ENCODE measurements at places on chromosomes 12 and 14.

- no peaks in the 10 kb centered on the region for H3K36me3 ChIP-seq
- H3K4me3 ChIP-seq = no peak overlapping the region
- H3K27ac ChIP-seq = no peak overlapping the region
- H3K4me1 ChIP-seq = no peaks in the 10 kb centered on the region
- H3K27me3 ChIP-seq = no peaks in the 10 kb centered on the region
Observed at GRCh38 chr12:1872448-1872847, 46.0 kb downstream of the CACNA2D4 start.

GRCh38 chr12:21073822-21074460 is 57.1 kb upstream of the SLCO1B1 start:
- H3K27ac ChIP-seq = no peak overlapping the region
- no peak overlapping the region for H3K4me3 ChIP-seq
- H3K36me3 ChIP-seq = no peaks in the 10 kb centered on the region
- H3K27me3 ChIP-seq = no peaks in the 10 kb centered on the region

- no peaks in the 10 kb centered on the region for H3K27me3 ChIP-seq
- no peak for DNase-seq
- H3K36me3 ChIP-seq = no peaks in the 10 kb centered on the region
Observed at GRCh38 chr14:73462048-73462715, 3.8 kb upstream of the NUMB start.

- no peak for DNase-seq
- H3K36me3 ChIP-seq = no peaks in the 10 kb centered on the region
- H3K27me3 ChIP-seq = peaks cover 4% of the 10 kb centered on the region
- no peak overlapping the region for H3K4me3 ChIP-seq
Observed at GRCh38 chr14:98914942-98915341, 357.1 kb downstream of the BCL11B start.

- H3K27ac ChIP-seq = no peak overlapping the region
- no peaks in the 10 kb centered on the region for H3K4me1 ChIP-seq
- no peaks in the 10 kb centered on the region for H3K27me3 ChIP-seq
Observed at GRCh38 chr12:47407463-47408129, 298.2 kb downstream of the RPAP3 start.

GRCh38 chr12:113133666-113134065 is 1.9 kb downstream of the RASAL1 start:
- no peak overlapping the region for H3K27ac ChIP-seq
- H3K27me3 ChIP-seq = peaks cover 2% of the 10 kb centered on the region
- H3K4me3 ChIP-seq = no peak overlapping the region
- H3K36me3 ChIP-seq = no peaks in the 10 kb centered on the region
- peaks cover 27% of the 10 kb centered on the region for H3K4me1 ChIP-seq

GRCh38 chr14:106844608-106845285 is 1318.4 kb downstream of the TMEM121 start:
- H3K4me3 ChIP-seq = peak overlapping the region; percentile 79
- no peaks in the 10 kb centered on the region for H3K27me3 ChIP-seq
- DNase-seq = peak; percentile 87
- H3K27ac ChIP-seq = peak overlapping the region; percentile 92
- H3K4me1 ChIP-seq = peaks cover 69% of the 10 kb centered on the region
- H3K36me3 ChIP-seq = no peaks in the 10 kb centered on the region

GRCh38 chr12:124695861-124696260 is 128.4 kb upstream of the NCOR2 start:
- H3K27ac ChIP-seq = no peak overlapping the region
- H3K4me3 ChIP-seq = no peak overlapping the region
- H3K4me1 ChIP-seq = peaks cover 18% of the 10 kb centered on the region
- no peak for DNase-seq
- no peaks in the 10 kb centered on the region for H3K36me3 ChIP-seq

DNA sequence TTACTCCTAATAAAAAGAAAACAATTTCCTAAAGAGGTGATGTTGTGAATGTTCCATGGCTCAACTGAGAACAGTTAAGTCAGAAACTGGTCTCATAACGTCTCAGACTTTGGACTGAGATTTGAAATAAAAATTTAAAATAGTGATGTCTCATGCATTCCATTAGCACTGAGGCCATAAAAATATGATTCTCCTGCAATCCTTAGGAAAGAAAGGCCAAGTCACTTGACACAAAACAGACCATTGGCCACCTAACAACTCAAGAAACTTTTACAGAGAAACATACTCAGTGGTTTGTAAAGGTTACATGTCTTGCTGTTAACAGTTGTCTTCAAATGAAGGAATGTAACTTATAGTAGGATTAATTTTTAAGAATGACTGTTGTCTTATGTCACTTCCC is 58.1 kb downstream of the STAB2 start:
- no peaks in the 10 kb centered on the region for H3K4me1 ChIP-seq
- no peak for DNase-seq
- no peak overlapping the region for H3K27ac ChIP-seq
- peaks cover 22% of the 10 kb centered on the region for H3K27me3 ChIP-seq
- H3K36me3 ChIP-seq = no peaks in the 10 kb centered on the region

DNA sequence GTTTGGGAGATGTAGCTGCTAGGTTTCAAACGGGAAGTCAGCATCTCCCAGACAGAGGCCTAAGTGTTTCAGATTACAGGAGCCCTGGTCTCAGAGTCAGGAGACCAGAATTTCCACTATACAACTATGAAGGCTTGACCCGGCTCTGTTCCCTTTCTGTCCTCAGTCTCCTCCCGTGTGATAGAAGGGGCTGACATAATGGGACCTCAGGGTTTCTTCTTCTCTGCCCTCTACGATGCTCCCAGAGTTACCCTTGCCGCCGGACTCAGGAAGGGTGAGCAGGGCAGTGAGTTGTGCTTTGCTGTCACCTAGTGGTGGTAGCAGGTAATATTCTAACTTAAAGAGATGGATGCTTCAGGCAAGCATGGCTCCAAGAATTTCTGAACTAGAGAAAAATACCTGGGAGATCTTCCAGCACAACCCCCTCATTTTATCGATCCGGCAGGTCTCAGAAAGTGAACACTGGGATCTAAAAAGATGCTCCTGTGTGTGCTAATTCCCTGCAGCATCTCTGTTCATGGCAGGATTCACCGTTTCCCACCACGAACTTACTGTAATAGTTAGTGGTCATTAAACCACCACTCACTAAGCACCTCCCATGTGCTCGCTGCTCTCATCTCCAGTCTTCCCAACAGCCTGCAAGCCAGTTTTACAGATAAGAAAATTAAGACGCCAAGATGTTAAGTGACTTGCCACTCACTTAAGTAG is 84.4 kb downstream of the VWF start:
- no peaks in the 10 kb centered on the region for H3K4me1 ChIP-seq
- H3K27me3 ChIP-seq = no peaks in the 10 kb centered on the region
- H3K36me3 ChIP-seq = no peaks in the 10 kb centered on the region

- no peaks in the 10 kb centered on the region for H3K4me1 ChIP-seq
- no peaks in the 10 kb centered on the region for H3K27me3 ChIP-seq
- H3K36me3 ChIP-seq = no peaks in the 10 kb centered on the region
- H3K4me3 ChIP-seq = no peak overlapping the region
- H3K27ac ChIP-seq = no peak overlapping the region
Observed at GRCh38 chr14:35944847-35945246, 118.7 kb downstream of the BRMS1L start.

DNA sequence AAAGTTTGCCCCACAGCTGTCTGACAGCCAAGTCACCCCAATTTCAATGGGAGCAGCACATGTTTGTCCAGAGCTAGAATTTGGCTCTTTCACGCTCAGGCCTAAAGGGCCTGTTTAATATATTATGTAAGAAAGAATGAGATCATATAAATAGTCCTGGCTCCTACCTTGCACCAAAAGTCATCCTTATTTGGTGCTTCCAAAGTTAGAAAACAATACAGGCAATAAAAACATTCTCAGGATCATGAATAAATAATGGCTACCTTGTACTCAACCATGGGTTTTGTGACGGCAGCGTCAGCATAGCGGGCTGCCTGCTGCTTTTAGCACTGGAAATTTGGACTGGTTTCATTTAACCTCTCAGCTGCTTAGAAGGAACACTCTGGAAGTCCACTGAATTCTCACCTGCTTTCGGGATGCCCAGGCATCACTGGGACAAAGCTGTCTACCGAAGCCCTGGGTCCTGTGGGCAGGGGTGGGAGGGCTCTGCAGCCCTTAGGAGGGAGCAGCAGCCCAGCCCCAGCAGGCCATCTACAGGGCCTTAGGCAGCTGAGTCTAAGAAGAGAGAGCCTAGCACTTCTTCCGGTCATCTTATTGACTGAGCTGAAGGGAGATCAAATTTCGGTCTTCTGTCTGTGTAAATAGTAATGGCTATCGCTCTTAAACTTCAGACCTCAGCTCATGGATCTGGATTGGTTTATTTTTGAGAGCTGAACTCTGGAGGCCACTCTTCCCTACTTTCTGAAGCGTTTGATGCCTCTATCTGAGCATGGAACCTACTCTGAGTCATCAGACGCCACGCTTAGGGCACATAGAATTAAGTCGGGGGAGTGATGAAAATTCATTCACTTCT is 106.5 kb downstream of the SAMD4A start:
- H3K4me3 ChIP-seq = no peak overlapping the region
- H3K36me3 ChIP-seq = no peaks in the 10 kb centered on the region
- peaks cover 4% of the 10 kb centered on the region for H3K4me1 ChIP-seq

- H3K4me1 ChIP-seq = no peaks in the 10 kb centered on the region
- no peak overlapping the region for H3K27ac ChIP-seq
- H3K36me3 ChIP-seq = no peaks in the 10 kb centered on the region
- no peaks in the 10 kb centered on the region for H3K27me3 ChIP-seq
- peak; percentile 39 for DNase-seq
Observed at GRCh38 chr12:22459838-22460490, 84.4 kb downstream of the C2CD5 start.

- H3K36me3 ChIP-seq = no peaks in the 10 kb centered on the region
- H3K27me3 ChIP-seq = no peaks in the 10 kb centered on the region
- no peak overlapping the region for H3K4me3 ChIP-seq
Observed at GRCh38 chr12:95736631-95737030, 53.9 kb downstream of the NTN4 start.

DNA sequence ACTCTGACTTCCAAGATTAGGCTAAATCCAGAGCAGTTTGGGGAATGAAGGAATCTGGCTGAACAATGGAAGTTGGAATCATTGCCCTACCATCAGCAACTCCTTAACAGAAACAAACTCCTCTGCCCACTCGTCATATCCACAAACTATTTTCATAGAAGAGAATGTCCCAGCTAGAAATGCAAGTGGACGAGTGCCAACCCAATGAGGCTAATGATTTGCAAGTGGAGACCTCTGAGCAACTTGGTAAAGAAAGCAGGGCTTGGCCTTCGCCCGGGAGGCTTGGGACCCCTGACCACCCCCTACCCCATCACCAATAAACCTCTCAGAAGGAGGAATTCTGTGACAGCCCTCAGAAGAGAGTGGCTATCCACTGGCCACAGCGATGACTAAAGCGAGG is 40.0 kb upstream of the DDX11 start:
- no peak for DNase-seq
- H3K27ac ChIP-seq = no peak overlapping the region
- no peaks in the 10 kb centered on the region for H3K27me3 ChIP-seq
- no peaks in the 10 kb centered on the region for H3K36me3 ChIP-seq
- peaks cover 4% of the 10 kb centered on the region for H3K4me1 ChIP-seq

DNA sequence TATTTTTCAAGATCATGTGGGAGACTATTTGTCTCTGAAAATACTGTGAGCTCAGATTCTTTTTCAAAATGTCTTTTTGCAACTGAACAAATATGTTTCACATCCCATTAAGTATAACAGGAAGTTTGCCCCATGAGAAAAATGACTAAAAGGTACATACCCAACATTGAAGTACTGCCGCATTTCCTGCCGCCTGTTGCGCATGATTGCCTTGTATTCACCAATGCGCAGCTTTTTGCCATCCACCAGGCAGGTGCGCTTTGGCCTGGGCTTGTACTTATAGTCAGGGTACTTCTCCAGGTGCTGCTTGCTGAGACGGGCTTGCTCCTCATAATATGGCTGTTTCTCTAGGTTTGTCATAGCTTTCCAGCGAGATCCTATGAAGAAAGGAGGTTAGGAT is 413.2 kb downstream of the SOX5 start:
- no peak overlapping the region for H3K27ac ChIP-seq
- no peaks in the 10 kb centered on the region for H3K36me3 ChIP-seq
- H3K27me3 ChIP-seq = no peaks in the 10 kb centered on the region

DNA sequence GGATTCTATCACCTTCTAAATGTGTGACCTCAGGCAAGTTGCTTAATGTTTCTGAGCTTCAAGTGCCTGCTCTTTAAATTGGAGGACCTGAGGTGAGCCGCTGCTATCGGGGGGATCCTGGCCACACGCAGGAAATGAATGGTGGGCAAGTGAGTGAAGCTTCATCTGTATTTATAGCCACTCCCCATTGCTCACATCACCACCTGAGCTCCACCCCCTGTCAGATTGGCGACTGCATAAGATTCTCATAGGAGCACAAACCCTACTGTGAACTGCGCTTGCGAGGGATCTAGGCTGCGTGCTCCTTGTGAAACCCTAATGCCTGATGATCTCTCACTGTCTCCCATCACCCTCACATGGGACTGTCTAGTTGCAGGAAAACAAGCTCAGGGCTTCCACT is 158.6 kb upstream of the CCND2 start:
- no peaks in the 10 kb centered on the region for H3K27me3 ChIP-seq
- DNase-seq = peak; percentile 57
- no peaks in the 10 kb centered on the region for H3K36me3 ChIP-seq
- peaks cover 19% of the 10 kb centered on the region for H3K4me1 ChIP-seq
- H3K27ac ChIP-seq = no peak overlapping the region

- no peak overlapping the region for H3K4me3 ChIP-seq
- no peaks in the 10 kb centered on the region for H3K4me1 ChIP-seq
- DNase-seq = no peak
- no peaks in the 10 kb centered on the region for H3K36me3 ChIP-seq
Observed at GRCh38 chr12:88310666-88311065, 168.6 kb downstream of the TMTC3 start.

- H3K27ac ChIP-seq = no peak overlapping the region
- DNase-seq = no peak
- H3K4me3 ChIP-seq = no peak overlapping the region
- H3K4me1 ChIP-seq = no peaks in the 10 kb centered on the region
- H3K27me3 ChIP-seq = no peaks in the 10 kb centered on the region
- H3K36me3 ChIP-seq = no peaks in the 10 kb centered on the region
Observed at GRCh38 chr12:39040275-39040674, 134.9 kb upstream of the CPNE8 start.

DNA sequence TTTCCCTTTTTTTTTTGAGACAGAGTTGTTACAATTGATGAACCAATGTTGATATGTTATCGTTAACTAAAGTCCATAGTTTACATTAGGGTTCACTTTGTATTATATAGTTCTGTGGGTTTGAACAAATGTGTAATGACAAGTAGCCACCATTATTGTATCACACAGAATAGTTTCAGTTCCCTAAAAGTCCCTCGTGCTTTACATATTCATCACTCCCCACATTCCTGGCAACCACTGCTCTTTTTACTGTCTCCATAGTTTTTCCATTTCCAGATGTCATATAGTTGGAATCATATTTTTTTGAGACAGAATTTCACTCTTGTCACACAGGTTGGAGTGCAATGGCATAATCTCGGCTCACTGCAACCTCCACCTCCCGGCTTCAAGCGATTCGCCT is 12.5 kb downstream of the HSD17B6 start:
- H3K27ac ChIP-seq = no peak overlapping the region
- DNase-seq = no peak
- H3K4me1 ChIP-seq = no peaks in the 10 kb centered on the region
- no peaks in the 10 kb centered on the region for H3K36me3 ChIP-seq
- no peak overlapping the region for H3K4me3 ChIP-seq

- no peak overlapping the region for H3K27ac ChIP-seq
- peaks cover 5% of the 10 kb centered on the region for H3K4me1 ChIP-seq
- no peak for DNase-seq
- H3K36me3 ChIP-seq = no peaks in the 10 kb centered on the region
- H3K27me3 ChIP-seq = peaks cover 18% of the 10 kb centered on the region
Observed at GRCh38 chr14:104316723-104317491, 178.5 kb downstream of the KIF26A start.

- H3K4me3 ChIP-seq = no peak overlapping the region
- H3K4me1 ChIP-seq = no peaks in the 10 kb centered on the region
- DNase-seq = no peak
Observed at GRCh38 chr12:94495445-94496115, 35.9 kb upstream of the CEP83 start.

- no peaks in the 10 kb centered on the region for H3K36me3 ChIP-seq
- H3K27me3 ChIP-seq = peaks cover 2% of the 10 kb centered on the region
- H3K4me1 ChIP-seq = peaks cover 46% of the 10 kb centered on the region
- peak overlapping the region; percentile 54 for H3K4me3 ChIP-seq
- peak; percentile 80 for DNase-seq
Observed at GRCh38 chr14:93970965-93971634, 5.3 kb downstream of the ASB2 start.
